ENCODE measurements at places on chromosomes 7 and 10.

DNA sequence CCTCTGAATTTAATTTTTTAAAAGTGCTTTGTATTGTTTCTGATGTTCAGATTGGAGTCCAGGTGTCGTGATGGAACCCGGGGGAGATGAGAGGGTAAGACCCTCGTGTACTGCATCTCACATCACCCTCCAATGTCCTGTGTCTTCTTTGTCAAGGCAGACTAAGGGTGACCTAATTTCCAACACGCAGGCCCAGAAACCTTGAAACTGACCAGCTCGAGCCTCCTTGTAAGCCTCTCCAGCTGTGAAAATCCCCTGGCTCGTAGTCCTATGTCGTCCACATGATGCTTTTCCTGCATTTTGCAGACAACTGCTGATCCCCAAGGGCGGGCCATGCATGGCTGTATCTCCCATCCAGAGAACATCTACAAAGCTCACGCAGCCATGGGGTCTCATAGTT lies 220.2 kb downstream of the ARHGAP12 start:
- DNase-seq, result peak; percentile 18

DNA sequence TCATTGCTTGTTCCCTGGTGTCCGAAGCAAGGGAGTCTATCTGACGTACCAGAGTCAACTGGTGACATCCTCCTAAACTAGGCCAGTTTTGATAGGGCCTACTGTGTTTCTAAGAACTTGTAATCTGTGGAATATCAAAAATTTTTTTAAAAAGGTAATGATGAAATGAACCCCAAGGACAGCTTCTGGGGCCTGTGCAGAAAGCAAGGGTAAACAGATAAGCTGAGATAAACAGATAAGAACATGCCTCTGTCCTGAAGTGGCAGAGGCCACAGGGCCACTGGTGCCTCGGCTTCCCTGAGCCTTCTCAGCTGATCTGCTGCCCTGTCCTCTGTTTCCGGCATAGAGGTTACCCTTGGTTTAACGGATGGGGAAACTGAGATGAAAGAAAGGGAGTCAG lies 8.8 kb downstream of the GRK5 start:
- DNase-seq, result no peak

- DNase-seq, result no peak
Measured at GRCh38 chr10:1608851-1609647, 128.3 kb downstream of the ADARB2 start.

- DNase-seq, result no peak
Measured at GRCh38 chr7:103058122-103058521, 16.5 kb downstream of the FBXL13 start.

GRCh38 chr10:519055-519715 lies 170.3 kb downstream of the DIP2C start:
- DNase-seq, result no peak

GRCh38 chr10:58856508-58857240 lies 319.8 kb upstream of the PHYHIPL start:
- no peak for DNase-seq

DNA sequence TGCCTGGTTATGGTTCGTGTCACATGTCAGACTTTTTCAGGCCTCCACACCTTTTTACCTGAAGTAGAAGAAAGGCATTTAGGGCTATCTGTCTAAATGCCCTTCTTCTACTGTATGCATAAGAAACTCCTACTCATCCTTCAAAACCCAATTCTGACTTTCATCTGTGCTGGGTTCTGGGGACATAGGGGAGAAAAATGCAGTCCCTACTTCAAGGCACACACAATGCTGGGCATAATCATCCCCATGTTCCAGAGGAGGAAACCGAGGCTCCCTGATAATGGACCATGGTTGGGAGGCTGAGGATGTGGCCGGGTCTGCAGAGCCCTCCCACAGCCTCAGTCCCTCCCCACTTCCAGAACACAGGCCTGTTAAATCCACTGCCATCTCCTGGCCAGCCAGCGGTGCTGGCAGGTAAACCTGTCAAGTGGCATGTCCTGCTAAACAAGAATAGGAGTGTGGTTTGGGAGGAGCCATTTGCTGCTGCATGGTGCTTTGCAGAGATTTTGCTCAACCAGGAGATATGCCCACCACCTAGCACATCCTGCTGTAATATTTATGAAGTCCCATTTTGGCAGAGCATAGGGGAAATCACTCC lies 32.0 kb downstream of the GRID1 start:
- no peak for DNase-seq

DNA sequence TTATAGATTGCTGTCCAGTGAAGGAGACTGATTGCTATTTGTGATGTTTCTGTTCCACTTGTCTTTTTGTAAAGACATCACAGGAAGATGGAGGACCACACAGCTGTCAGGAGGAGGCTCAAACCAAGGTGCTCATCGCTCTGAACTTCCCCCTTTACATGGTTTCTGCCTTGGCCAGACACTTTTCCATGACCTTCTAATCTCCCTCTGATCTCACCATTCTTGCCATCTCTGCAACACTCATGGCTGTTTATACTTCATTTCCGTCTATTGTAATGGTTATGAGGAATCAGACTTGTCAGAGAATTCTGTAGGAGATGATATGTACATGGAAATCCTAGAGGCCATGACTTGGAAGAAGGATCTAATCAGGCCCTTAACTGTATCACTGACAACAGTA lies 1.7 kb upstream of the TAS2R5 start:
- DNase-seq, result no peak

GRCh38 chr7:123624527-123625183 lies 23.0 kb downstream of the ASB15 start:
- peak; percentile 20 for DNase-seq

- DNase-seq, result no peak
Measured at GRCh38 chr10:125097409-125098070, 62.8 kb downstream of the CTBP2 start.

DNA sequence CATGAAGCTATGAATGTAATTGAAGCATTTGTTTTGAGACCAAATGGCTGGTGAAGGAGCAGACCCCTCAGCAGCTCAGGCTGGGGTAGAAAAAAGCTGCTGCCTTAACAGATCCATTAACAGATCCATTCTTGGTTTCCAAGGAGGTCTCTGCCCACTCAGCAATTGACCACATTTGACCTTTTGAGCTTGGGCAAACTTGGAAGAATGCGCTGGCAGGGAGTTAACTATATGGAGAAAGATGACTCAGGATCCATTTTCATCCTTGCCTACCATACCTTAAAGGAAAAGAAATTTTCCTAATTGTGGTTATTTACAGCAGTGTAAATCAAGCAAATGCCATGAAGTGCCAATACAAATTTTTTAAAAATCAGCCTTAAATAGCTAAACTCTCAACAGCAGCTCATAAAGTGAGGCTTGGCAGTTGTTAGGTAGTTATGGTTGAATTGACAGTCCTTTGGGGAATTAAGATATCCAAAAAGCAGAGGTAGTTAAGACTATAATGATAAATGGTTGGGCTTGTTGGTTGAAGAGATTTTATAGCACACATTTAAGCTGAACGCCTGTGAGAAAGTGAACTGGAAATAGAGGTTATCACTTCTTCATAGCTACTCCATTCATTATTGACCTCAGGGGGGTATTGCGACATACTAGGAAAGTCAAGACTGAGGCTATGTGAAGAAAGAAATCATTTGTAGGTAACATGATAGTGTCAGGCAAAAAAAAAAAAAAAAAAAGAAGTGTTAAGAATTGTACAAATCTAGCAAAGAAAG lies 83.9 kb downstream of the MKX start:
- DNase-seq, result no peak

DNA sequence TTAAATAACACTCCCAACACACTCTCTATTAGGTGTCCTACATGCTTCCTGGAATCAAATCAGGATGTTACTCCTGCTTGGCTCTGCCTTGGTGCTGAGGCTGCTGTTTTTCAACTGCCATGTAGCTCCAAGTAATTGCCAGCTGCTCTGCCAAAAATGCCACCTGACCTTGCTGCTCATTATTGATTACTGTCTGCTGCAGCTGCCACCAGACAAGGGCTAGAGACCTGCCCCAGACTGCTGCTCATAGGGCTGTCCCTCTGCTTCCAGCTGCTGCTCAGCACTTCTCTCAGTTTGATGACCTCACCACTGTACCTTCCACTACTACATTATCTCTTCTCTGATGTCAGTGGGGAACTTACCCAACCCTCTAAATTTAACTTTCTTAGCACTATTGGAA lies 102.5 kb downstream of the PCLO start:
- no peak for DNase-seq

GRCh38 chr10:28661035-28661434 lies 16.3 kb upstream of the BAMBI start:
- DNase-seq, result no peak

- DNase-seq, result peak; percentile 91
Measured at GRCh38 chr7:122887198-122887597, 938 bp upstream of the CADPS2 start.

DNA sequence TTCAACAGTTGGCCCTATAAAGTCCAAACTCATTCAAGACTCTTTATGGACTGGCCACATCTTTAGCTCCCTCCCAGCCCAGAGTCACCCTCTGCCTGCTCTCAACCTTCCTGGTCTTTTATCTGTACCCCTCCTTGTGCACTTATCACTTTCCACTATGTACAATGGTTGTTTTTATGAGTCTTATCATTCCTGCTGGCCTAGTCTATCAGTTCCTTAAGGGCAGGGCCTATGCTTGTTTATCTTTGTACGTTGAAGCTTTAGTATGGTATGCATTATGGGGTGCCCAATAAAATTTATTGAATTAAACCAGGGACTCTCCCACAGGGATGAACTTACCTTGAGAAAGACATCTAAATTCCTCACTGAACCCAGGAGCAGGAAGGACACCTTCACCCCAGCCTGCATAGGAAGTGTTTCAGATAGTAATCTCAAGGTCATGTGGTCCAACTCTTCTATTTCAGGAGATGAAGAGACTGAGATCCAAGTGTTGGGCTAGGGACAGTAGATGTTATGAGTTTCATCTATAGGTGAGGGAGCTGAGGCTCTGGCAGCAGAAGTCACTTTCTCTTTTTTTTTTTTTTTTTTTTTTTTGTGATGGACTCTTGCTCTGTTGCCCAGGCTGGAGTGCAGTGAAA lies 13.3 kb upstream of the PDCD4 start:
- DNase-seq, result no peak

DNA sequence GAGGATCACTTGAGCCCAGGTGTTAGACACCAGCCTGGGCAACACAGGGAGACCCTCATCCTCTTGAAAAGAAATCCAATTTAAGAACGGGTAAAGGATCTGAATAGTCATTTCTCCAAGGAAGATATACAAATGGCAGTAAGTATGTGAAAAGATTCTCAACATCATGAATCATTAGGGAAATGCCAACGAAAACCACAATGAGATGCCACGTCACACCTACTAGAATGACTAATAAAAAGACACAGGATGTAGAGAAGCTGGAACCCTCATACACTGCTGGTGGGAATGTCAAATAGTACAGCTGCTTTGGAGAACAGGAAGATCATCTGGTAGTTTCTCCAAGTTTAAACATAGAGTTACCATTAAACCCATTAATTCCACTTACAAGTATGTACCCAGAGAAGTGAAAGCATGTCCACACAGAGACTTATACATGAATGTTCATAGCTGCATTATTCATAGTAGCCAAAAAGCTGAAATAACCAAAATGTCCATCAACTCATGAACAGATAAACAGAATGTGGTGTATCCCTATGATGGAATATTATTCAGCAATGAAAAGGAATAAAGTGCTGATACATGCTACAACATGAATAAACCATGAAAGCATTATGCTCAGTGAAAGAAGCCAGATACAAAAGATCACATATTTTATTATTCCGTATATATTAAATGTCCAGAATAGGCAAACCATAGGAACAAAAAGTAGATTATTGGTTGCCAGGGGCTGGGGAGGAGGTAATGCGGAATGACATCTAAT lies 13.1 kb upstream of the ZMIZ2 start:
- no peak for DNase-seq

GRCh38 chr7:46369933-46370654 lies 449.0 kb upstream of the IGFBP3 start:
- DNase-seq, result no peak

DNA sequence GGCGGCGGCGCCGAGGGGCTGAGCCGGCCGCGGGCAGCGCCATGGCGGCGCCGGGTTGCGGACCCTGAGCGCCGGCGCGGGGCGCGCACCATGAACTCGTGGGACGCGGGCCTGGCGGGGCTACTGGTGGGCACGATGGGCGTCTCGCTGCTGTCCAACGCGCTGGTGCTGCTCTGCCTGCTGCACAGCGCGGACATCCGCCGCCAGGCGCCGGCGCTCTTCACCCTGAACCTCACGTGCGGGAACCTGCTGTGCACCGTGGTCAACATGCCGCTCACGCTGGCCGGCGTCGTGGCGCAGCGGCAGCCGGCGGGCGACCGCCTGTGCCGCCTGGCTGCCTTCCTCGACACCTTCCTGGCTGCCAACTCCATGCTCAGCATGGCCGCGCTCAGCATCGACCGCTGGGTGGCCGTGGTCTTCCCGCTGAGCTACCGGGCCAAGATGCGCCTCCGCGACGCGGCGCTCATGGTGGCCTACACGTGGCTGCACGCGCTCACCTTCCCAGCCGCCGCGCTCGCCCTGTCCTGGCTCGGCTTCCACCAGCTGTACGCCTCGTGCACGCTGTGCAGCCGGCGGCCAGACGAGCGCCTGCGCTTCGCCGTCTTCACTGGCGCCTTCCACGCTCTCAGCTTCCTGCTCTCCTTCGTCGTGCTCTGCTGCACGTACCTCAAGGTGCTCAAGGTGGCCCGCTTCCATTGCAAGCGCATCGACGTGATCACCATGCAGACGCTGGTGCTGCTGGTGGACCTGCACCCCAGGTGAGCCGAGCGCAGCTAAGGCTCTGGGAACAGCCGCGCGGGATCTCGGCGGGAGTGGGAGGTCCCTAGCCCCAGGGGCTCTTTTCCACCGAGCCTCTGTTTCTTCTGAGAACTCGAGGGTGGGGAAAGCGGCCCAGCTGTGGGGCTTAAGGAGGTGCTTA lies at the start of gene GPR26:
Gene GPR26 (plus strand): TSS at position 38 of the 919 bp plus-strand sequence. CDS start 53 bp downstream, at position 91.
- no peak for DNase-seq

GRCh38 chr7:137609500-137609899 lies 237.3 kb downstream of the DGKI start:
- DNase-seq, result no peak

GRCh38 chr7:6227294-6227846 lies 45.1 kb downstream of the CYTH3 start:
- DNase-seq, result peak; percentile 38

- no peak for DNase-seq
Measured at GRCh38 chr7:8056439-8056838, 87.8 kb downstream of the GLCCI1 start.

GRCh38 chr7:36784991-36785940 lies 61.0 kb upstream of the AOAH start:
- no peak for DNase-seq

GRCh38 chr7:105246679-105247078 lies 142.0 kb downstream of the SRPK2 start:
- DNase-seq, result no peak

DNA sequence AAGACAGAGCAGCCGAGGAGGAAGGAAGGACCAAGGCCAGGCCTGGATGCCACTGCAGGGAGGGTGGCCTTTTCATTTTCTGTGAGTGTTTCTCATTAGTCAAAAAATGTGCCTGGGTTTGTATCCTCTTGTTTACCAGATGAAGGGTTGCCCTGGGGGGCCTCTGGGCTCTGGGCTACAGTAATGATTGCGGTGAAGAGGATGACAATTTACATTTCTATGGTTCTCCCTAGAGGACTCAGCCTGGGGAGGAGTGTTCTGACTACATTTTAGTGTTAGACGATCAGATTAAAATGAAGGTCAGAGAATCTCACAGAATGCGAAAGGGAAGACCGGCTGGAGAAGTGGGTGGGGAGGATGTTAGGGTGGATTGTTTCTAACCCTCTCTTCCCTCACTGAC lies 108.0 kb upstream of the KMT2C start:
- DNase-seq, result no peak

GRCh38 chr7:45662018-45662417 lies 87.8 kb downstream of the ADCY1 start:
- no peak for DNase-seq
